ENCODE measurements at places on chromosomes 2 and 18.

GRCh38 chr2:32806857-32807256, 139.9 kb upstream of the LTBP1 start:
- no peak overlapping the region for H3K4me3 ChIP-seq
- H3K27me3 ChIP-seq: no peaks in the 10 kb centered on the region
- no peak overlapping the region for H3K27ac ChIP-seq
- H3K4me1 ChIP-seq: peaks cover 5% of the 10 kb centered on the region

GRCh38 chr2:152571048-152571766, 146.1 kb downstream of the PRPF40A start:
- no peaks in the 10 kb centered on the region for H3K27me3 ChIP-seq
- no peak overlapping the region for H3K27ac ChIP-seq
- no peak overlapping the region for H3K4me3 ChIP-seq
- H3K4me1 ChIP-seq: peaks cover 31% of the 10 kb centered on the region

GRCh38 chr2:16406496-16407289, 258.9 kb downstream of the CYRIA start:
- no peak overlapping the region for H3K4me3 ChIP-seq
- no peaks in the 10 kb centered on the region for H3K4me1 ChIP-seq
- no peak for DNase-seq
- H3K27ac ChIP-seq: no peak overlapping the region
- no peaks in the 10 kb centered on the region for H3K36me3 ChIP-seq

DNA sequence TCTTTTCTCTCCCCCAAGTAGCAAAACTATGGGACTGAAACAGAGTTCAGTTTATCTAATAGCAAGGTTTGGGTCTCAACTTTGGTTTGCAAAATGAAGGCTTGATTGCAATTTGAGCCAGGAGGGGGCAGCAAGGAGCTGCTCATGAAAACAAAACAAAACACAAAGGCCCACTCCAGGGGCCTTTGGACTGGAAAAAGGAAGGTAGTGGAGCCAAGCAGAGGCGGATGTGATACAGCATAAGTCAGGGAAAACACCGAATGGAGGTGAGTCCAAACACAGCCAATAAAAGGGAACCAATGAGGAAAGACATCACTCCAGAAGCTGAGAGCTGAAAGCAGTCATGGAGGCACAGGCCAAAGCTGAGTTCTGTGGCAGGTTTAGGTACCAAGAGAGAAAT, 799.7 kb upstream of the ACVR2A start:
- no peak overlapping the region for H3K4me3 ChIP-seq
- no peak overlapping the region for H3K27ac ChIP-seq
- DNase-seq: peak; percentile 54
- H3K4me1 ChIP-seq: no peaks in the 10 kb centered on the region

DNA sequence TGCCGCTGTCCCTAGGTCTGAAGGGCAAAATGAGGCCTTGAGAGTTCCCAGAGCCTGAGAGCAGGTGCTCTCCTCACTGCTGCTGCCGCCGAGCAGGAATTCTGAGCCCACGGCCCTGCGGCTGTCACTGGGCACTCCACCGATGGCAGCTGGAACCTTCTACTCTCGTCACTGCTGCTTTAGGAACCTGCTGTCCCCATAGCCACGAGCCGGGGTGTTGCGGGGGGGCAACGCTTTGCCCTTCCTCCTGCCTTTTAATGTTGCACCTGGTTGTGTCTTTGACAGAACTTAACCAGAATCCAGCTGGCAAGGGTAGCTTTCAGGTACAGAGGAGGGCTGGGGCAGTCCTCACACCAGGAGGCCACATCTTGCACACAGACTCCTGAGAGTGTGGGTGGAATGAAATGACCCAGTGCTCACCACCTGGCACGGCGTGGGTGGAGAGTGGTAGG, 32.3 kb downstream of the NCK2 start:
- no peaks in the 10 kb centered on the region for H3K4me1 ChIP-seq
- no peaks in the 10 kb centered on the region for H3K36me3 ChIP-seq
- no peaks in the 10 kb centered on the region for H3K27me3 ChIP-seq
- DNase-seq: no peak
- no peak overlapping the region for H3K27ac ChIP-seq

DNA sequence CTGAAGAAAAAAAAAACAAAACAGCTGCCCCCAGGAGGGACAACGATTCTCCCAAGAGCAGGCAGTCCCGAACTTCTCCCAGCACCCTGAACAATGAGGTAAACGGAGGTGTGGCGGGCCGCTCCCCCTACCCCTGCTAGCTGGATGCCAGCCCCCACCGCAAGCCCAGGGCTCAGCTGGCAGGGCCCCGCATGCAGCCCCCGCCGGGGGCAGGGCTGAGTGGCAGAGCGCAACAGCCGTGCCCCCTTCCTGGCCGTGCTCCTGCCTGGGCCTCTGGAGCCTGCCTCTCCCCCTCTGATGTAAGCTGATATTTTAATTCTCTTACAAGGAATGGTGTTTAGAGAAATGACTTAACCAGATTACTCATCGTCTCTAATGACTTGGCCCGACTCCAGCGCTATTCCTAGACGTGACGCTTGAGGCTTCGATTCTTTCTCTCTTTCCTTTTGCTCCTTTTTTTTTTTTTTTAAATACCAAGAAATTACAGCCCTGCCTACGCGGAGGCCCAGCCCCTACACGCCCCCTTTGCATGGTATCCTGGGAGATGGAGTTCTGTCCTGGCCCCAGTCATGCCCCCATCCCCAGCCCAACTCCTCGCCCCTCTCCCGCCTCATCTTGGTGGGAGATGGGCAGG, 4.6 kb upstream of the ARID5A start:
- peak overlapping the region; percentile 40 for H3K4me3 ChIP-seq
- DNase-seq: peak; percentile 100
- no peaks in the 10 kb centered on the region for H3K27me3 ChIP-seq
- peaks cover 37% of the 10 kb centered on the region for H3K4me1 ChIP-seq
- no peaks in the 10 kb centered on the region for H3K36me3 ChIP-seq
- H3K27ac ChIP-seq: peak overlapping the region; percentile 85

DNA sequence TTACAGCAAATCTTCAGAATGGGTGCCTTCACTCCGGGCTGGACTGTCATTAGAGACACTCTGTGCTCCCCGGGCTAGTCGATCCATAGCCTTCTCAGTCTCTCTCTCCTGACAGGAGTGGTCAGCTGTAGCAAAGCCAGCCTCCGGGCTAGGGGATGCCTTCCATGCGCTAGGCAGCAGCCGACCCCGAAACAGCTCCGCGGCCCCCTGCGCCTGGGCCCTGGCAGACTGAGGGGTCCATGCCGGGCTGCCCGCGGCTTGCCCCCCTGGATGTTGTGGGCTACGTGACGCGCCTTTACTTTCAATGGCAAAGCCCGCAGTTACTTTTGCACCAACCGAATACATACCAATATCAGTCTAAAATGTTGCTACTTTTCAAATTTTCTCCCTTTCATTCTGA, 1447.2 kb downstream of the LRP1B start:
- H3K27ac ChIP-seq: no peak overlapping the region
- no peak overlapping the region for H3K4me3 ChIP-seq
- no peak for DNase-seq
- H3K27me3 ChIP-seq: no peaks in the 10 kb centered on the region
- H3K36me3 ChIP-seq: no peaks in the 10 kb centered on the region

DNA sequence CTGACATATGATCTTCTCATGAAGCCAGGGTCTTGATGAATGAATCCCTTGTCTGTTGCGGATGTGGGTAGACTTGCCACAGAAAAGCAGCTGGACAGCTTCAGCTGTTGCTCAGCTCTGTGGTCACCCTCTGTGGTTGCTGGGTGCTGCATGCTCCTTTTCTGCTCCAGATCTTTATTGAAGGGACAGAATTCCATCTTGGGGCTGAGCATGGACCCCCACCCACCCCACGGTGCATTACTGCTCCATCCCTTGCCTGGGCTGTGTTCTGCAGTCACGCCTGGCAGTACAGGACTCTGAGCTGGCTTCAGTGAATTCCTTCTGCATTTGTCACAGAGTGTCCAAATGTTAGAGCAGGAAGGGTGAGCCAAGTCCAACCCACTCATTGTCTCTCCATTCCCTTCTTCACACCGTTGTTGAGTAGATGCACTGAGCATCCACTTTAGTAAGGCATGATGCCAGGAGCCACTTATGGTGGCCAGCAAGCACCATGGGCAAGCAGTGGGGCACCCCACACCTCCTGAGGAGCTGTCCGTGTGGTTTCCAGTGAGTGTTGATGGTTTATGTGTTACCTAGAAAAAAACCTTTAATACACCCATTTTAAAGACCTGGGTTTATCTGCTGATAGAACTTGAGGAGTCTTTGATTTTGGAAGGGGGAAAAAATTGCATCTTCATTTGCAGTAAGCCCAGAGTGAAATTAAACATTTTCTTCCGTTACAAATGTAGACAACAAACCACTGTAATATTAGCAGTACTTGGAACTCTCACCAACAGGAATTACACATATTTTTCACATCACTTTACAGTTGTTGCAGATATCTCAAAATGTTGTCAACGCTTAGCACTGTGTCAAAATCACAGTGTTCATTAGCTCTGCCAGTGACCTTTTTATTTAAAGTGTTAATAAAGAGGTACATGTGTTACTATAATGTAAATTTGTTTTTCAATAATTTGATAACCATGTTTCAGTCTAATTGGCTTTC, 14.7 kb upstream of the ITGB6 start:
- peaks cover 31% of the 10 kb centered on the region for H3K4me1 ChIP-seq
- peak; percentile 95 for DNase-seq
- H3K36me3 ChIP-seq: no peaks in the 10 kb centered on the region
- H3K27ac ChIP-seq: peak overlapping the region; percentile 43

- H3K4me1 ChIP-seq: peaks cover 35% of the 10 kb centered on the region
- no peak overlapping the region for H3K4me3 ChIP-seq
- no peaks in the 10 kb centered on the region for H3K36me3 ChIP-seq
- no peaks in the 10 kb centered on the region for H3K27me3 ChIP-seq
- DNase-seq: peak; percentile 74
- no peak overlapping the region for H3K27ac ChIP-seq
Measured at GRCh38 chr2:55771612-55772011, 78.0 kb upstream of the PNPT1 start.

All from GM23248 (cell line).